ENCODE measurements at places on chromosomes 7 and 10.

DNA sequence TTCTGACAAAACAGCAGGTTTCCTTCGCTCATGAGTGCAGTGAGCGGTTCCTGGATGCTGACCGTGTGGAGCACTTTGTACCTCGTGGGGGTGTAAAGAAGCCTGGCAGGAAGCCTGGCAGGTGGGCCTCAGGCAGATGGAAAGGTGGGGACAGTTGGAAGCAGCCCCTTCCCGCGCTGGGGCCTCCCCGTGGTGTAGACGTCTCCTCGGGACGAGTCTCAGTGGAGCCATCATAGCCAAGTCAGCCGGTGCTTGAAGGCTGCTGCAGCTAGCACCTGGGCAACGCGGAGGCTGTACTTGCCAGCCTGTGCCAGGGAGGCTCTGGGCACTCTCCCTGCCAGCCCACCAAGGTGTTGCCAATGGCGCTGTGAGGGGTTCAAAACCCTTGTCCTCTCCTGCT, 154.5 kb downstream of the WDR37 start:
- DNase-seq: no peak

DNA sequence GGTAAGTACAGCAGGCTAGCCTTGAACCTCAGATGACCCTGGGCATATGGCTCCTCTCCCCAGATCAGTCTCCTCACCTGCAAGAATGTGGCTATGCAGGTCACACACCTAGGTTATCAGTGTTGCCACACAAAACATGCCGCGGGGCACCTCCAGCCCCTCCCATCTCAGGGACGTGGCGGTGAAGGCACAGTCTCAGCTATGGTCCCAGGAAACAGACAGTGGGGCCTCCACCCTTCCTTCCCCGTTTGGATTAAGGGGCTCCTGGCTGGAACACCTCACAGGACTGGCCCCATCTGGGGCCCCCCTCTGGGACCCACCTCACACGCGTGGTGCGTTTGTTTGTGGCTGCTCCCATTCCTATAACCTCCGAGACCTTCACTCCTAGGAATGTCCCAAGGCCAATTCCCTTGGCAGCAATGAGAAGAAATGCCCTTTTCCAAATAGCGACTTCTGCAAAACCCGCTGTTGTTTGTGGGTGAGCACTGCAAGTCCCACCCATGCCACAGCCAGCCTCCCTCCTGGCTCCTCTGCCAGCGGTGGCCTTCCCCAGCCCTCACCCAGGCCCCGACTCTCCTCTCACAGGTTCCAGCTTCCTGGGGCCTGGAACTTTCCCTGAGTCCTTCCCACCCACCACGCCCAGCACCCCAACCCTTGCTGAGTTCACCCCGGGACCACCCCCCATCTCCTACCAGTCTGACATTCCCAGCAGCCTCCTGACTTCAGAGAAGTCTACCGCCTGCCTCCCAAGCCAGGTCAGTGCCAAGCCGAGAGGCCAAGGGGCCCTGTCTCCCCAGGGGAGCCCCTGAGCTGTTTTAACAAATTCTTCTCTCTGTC, 17.1 kb downstream of the ZMIZ2 start:
- no peak for DNase-seq

DNA sequence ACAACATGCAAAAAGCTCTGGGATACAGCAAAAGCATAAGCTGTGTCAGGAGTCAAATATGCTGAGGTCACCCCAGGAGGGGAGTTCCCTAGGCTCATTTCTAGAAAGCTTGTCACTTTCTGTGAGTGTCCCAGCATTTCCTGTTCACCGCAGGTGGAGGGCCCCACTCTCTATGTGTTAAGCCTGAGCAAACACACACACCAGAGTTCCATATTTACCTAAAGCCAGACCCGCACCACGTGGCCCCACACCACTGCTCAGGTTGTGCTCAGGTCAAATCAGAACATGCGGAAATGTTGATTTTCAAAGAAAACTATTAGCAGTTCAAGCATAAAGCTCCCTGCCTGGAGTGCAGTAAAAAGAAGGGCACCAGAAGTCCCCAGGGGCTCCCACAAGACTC, 259.6 kb upstream of the PPP2R2D start:
- peak; percentile 33 for DNase-seq

DNA sequence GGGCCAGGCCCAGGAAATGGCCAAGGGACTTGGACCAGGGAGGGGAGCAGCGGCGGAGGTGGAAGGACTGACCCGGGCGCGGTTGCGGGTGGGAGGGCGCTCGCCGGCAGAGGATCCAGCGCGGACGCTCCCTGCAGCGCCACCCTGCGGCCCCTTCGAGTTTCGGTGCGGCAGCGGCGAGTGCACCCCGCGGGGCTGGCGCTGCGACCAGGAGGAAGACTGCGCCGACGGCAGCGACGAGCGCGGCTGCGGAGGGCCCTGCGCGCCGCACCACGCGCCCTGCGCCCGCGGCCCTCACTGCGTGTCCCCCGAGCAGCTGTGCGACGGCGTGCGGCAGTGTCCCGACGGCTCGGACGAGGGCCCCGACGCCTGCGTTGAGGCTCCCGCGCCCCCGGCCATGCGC, 16.8 kb upstream of the ZNF467 start:
- DNase-seq: no peak

GRCh38 chr7:81198766-81199165, 279.9 kb upstream of the SEMA3C start:
- DNase-seq: no peak

DNA sequence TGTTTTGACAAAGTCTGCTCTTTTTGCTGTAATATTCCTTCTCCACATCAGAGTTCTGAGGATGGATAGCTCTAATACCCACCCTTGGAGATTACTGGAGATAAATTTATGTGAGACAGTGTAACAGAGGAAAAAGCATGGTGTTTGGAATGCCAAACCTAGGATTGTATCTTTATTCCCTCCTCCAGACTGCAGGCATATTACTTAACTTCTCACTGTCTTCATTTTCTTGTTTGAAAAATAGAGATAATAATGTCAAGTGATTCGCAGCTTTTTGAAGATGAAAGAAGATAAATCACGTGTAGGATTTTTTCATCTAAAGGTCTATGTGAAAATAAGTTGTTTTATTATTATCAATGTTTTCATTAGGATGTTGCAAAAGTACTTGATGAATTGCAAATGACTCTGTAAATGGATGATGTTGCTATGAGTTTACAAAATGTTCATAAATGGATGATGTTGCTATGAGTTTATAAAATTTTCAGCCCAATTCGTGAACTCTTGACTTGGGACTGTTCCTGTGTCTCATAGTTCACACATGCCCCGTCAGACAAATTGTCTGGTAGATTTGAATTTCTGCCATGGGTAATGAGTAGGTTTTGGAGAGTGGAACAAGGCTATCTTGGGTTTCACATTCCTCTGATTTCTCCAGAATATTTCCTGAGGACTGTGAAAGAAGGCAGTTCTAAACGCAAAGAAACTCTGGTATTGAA, 113.1 kb upstream of the IGFBP3 start:
- DNase-seq: no peak

- no peak for DNase-seq
These were observed 274.5 kb downstream of the INHBA start for GRCh38 chr7:41428381-41428780.

GRCh38 chr10:128230401-128230800, 104.2 kb upstream of the MKI67 start:
- DNase-seq: no peak

- DNase-seq: no peak
These were observed at the start of gene GIMAP1 for GRCh38 chr7:150716368-150716767. GIMAP1 (plus strand) TSS chr7:150716613; CDS start chr7:150719048, 2,435 bp downstream.

DNA sequence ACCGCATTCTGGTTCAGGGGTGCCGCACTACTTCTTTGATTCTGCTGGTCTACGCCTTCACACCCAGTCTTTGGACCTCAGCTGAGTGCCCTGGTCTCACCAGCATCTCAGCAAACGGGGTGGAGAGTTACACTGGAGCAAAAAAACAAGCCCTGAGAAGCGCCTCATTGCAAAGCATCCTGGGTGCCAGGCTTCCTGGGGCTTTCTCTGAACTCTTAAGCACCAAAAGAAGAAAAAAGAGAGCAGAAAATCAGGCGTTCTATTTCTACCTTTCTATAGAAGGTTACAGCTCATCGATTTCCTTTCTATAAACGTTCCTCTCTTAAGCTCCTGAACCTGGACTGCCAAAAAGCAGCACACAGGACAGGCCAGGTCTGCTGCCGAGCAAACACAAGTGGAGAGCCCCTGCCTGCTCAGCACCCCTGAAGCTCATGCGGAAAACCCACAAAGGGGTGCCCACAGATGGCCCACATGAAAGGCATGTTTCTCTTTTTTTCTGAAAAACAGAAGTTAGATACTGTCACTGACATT, 217.9 kb downstream of the SFMBT2 start:
- no peak for DNase-seq

DNA sequence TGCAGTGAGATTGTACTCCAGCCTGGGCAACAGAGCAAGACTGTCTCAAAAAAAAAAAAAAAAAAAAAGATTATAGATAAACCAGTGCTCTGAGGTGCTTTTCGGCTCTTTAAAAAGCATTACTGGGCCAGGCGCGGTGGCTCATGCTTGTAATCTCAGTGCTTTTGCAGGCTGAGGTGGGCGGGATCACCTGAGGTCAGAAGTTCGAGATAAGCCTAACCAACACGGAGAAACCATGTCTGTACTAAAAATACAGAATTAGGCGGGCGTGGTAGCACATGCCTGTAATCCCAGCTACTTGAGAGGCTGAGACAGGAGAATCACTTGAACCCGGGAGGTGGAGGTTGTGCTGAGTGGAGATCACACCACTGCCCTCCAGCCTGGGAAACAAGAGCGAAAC, 6.6 kb upstream of the HNRNPF start:
- DNase-seq: no peak

- no peak for DNase-seq
These were observed 26.1 kb downstream of the MAP3K8 start for GRCh38 chr10:30460121-30460520.

GRCh38 chr10:124385627-124386185, 33.0 kb downstream of the OAT start:
- no peak for DNase-seq

GRCh38 chr10:63819753-63820329, 298.6 kb downstream of the REEP3 start:
- DNase-seq: peak; percentile 52

Data from urothelium cell line (cell line).